ENCODE measurements at places on chromosomes 11 and 22.

DNA sequence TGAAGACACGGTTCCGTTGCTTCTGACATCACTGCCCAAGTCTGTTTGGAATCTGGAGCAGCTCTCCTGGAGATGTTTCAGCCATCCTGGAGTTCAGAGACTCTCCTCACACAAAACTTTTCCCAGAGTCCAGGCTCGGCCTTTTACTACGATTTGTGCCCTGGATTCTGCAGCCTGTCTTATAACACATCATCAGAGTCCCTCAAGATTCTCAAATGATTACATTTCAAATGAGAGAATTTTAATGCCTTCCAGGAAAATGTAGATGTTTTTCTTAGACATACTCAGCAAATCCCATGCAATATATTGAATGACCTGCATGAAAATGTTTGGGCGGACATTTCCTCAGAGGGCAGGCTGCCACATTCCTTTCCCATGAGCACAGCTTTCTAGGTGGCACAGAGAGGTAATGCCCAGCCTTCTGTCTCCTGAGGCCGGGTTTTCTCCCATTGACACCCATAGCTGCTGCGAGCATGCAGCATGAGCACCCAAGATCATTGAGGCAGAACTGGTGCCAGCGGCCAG lies 129.1 kb downstream of the SNX19 start:
- no peak for DNase-seq

GRCh38 chr22:37222440-37222971 lies 10.2 kb upstream of the SSTR3 start:
- DNase-seq = no peak

DNA sequence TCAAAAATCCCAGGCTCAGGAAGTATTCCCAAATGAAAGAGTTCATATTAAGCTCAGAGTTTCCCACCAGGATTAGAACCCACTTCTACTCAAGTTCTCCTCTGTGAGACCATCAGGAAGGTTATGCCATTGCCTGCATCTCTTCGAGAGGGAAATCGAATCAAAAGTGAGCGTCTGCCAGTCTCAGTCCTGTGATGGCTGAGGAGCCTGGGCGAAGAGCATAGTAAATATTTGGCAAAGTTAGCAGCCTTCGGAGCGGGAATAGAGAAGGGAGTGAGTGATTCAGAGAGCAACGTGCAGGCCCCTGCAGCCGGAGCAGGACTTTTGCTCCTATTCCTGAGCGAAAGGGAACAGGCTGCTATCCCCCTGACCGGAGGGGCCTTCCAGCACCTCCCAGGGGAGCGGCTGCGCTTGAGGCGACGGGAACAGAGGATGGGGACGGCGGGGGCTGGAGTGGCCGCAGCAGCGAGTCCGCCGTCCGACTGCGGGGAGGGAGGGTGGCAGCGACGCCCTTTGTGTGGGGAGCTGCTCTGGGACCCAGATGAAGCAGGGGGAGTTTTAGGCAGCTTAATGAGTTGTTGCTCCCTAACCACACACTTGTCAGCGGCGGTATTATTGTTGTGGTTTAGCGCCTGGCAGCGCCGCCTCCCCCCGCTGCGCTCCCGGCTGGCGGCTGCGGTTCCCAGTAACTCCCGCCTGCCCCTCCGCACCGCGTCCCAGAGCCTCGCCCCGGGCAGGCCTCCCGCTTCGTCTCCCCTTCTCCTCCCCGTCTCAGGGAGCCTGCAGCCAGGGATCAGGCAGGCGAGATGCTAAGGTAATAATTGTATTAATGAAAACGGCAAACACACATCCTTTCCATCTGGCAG lies 21.7 kb upstream of the NRGN start:
- no peak for DNase-seq

DNA sequence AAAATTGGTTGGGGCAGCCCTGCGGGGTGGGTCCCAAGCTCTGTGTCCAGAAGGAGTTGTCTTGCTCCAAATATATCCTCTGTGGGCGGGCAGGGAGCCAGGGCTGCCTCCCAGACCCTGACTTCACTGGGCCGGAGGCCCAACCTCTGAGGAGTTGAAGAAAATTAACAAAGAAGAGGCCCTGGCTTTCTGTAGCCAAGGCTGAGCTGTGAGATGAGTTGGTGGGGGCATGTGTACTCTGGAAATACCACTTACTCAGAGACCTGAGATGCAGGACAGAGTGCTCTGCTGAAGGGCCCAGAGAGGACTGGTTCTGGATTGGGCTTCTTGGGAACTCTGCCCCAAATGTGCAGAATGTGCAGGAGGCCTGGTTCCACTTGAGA lies 96.3 kb downstream of the SWAP70 start:
- no peak for DNase-seq

DNA sequence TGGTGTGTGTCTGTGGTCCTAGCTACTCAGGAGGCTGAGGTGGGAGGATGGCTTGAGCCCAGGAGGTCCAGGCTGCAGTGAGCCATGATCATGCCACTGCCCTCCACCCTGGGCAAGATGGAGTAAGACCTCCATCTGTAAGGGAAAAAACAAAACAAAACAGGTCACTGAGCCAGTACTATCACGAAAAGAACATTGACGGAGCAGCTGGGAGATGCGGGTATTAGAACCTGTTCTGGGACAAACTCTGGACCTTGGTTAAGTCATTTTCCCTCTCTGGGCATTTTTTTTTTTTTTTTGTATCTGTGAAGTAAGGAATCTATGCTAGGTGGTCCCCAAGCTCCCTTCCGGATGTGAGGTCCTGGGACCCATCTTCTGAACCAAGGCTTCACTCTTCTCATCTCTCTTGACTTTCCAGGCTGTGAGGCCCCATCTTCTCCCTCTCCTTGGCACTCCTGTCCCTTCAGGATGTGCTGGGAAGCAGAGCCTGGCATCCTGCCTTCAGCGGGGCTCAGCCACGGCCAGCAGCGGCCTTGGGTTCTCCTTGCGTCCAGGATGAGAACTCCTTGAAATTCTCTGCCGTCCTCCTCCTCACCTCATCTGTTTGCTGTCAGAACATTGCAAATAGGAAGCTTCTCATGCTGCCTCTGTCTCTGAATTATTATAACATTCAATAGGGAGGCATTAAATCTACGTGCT lies 130.8 kb downstream of the GRIK4 start:
- no peak for DNase-seq
